Stimulated activated CD4-positive, alpha-beta T cell treated with anti-CD3 and anti-CD28 coated beads, Interleukin-1b, Interleukin-23, amount 100 ng/mL, for 4 hours (primary cell): ENCODE measurements at places on chromosomes 2 and 18.

- DNase-seq = no peak
Observed at GRCh38 chr2:218927422-218927821, 32.0 kb upstream of the CDK5R2 start.

- DNase-seq = no peak
Observed at GRCh38 chr2:119068154-119068725, 90.3 kb downstream of the C1QL2 start.

DNA sequence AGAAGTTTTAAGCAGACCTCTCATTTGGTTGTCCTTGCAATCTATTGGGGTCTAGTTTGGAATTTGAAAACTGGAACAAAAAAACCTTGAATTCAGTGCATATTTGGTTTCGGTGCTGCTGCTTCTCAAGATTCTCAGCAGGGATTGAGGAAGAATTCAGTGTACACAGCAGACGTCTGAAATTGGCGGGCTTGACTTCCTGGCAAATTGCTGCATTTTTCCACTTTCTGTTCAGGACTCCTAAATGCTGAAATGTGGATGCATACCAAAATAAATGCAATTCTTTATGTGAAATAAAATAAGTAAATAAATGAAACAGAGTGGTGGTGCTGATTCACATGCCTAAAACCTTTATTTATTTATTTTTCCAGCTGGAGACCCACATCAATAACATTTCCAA is 332.4 kb upstream of the KYNU start:
- DNase-seq = no peak

DNA sequence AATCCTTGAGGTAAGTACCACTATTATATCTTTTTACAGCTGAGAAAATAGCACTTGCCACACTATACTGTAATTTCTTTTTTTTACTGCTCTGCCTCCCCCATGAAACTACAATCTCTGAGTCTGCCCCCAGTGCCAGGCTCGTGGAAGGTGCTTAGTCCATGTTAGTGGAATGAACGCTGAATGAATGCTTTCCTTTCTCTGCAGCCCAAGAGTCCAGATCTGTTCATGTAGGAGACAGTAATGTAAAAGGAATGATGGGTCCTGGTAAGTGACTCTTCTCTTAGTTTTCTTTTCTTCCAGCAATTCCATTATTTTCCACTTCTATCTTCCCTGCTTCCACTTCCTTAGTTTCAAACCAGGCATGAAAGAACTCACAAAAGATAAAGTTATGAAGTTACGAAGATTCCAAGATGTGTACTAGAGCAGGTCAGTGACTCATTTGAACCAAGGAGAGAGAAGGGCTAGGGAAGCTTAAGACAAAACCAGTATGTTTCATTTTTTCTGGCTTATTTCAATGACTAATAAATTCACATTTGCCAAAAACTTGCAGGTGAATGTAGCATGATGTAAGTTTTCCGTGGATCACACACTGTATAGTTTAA is 46.0 kb downstream of the ARHGEF33 start:
- no peak for DNase-seq

GRCh38 chr2:21438949-21439348 is 315.2 kb downstream of the TDRD15 start:
- no peak for DNase-seq

DNA sequence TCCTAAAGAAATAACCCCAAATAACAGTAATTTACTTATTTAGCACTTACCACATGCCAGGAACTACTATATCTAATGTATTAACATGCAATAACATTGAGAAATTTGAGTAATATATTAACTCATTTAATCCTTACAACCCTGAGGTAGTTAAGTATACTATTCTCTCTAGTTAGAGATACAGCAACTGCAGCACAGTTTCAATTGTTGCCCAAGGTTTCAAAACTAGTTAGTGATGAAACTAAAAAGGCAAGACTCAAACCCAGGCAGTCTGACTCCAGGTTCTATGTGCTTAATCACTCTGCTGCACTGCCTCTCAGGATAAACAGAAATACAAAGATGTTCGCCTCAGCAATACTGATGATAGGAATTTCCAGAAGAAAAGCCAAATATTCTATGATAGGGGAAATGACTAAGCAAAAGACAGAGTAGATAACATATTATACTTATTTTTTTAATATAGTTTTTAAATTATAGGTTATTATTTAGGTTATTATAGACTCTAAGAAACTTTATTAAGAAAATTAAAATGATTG is 88.0 kb downstream of the SS18 start:
- DNase-seq = no peak

DNA sequence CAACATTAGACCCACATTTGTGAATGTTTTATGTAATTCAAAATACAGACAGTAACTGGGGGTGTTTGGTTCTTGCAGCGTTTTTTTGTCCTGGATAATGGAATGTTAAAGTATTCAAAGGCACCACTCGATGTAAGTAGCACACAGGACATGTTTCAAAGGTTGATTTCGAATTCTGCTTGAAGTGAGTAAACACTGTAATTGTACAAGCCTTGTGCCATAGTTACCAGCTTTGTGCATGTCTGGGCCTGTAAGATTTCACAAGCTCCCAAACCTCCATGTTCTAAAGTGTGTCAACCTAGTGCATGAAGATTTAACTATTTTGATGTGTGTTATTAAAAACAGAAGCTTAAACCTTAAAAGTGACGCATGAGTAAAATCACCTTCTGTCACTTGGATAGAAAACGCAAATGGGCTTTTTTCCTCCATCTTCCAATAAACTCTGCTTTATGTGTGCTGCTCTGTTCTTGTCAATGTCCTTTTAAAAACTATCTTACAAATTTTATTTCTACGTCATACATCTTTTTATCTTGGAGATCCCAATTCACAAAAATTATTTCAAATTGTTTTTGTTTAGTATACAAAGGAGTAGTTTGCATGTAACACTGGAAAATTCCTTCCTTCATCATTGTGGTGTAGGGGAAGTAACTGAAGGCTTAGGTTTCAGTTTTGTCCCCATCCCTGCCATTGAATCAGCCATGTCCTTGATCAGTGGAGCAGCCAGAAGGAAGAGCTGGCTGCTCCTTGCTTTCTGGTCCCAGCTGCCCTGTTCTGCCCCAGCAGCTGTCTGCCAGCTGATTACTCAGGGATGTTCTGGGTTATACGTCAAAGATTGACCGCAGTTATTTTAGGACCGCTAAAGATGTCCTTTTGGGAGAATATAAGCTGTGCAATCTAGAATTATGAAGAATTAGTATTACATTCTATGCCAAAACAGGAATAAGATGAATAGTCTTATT is 119.2 kb downstream of the PRKRA start:
- DNase-seq = no peak

DNA sequence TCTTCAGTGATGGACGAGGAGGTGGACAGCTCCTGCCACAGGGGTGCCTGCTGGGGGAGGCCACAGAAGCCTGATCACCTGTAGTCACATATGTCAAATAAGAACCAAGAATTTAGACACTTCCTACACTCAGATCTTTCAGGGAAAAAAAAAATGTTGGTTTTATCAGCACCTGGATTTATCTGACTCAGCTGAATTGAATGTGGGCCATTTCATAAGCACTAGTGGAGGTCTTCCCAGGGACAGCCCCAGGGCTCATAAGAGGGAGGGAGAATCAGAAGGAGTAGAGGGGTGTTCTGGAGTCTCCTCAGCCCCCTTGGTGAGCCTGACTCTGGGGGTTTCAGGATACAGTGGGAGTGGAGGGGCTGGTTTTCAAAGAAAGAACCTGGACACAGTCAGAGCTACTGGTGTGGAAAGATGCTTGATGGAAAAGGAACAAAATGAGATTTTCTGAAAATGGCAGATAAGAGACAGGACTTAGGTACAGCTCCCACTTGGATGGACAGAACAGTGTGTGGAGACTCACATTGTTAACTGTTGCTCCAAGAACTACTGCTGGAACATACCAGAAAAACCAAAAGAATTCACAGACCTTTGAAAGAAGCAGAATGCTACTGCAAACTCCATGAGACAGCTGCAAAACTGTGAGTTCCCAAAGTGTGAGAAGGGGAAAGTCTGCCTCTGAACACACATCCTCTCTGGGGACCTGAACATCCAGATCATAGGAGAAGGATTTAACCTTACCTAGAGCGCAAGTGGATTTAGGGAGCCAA is 45.4 kb downstream of the LCT start:
- DNase-seq = no peak

DNA sequence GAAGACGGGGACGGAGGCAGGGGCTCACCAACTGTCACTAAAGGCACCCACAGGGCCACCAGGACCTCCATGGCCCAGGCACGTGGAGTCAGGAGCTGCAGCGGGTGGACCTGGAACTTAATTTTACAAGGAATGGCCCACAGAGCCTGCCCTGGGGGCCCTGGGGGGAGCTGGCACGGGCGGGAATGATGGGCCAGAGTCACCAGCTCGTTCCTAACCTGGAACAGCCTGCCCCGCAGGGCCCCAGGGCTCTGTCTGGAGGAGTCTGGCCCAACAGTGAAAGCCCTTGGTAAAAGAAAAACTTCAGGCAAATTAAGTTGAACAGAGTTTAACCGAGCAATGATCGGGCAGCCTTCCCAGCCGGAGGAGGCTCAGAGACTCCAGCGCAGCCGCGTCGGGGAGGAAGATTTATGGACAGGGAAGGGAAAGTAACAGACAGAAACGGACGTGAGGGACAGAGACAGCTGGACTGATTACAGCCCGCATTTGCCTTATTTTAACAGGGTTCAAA is 118.4 kb upstream of the TMEM18 start:
- no peak for DNase-seq

DNA sequence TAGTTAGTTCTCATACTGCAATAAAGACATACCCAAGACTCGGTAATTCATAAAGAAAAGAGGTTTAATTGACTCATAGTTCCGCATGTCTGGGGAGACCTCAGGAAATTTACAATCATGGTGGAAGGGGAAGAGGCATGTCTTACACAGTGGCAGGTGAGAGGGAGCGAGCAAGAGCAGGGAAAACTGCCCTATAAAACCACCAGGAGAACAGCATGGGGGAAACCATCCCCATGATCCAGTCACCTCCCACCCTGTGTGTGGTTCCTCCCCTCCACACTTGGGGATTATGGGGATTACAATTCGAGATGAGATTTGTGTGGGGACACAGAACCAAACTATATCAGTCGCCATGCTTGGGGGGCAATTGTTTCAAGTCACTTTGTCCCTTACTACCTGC is 1.1 kb upstream of the SSB start:
- DNase-seq = no peak

- DNase-seq = no peak
Observed at GRCh38 chr2:240452462-240453256, 17.2 kb downstream of the GPC1 start.
